ENCODE measurements at places on chromosomes 1 and 21.

DNA sequence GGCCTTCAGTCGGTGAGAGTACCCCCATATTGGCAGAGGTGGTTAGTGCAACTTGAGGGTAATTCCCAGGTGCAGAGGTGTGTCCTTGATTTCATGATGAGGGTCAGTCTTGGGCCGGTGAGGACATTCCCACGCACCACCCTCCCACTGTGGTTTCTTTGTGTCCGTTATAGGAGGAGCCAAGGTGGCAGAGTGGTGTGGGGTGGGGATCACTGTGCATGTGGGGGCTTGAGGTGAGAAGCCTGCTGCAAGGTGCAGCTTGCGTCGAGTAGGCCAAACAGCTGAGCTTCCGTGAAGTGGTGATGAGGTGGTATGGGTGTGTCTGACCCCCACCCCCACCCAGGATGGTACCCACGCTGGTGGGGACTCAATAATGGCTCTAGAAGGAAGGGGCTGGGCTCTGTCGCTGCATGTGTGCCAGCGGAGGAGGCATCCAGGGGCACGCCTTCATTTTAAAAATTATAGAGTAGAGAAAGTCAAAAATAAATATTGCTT, 6.2 kb downstream of the PTPRF start:
- no peak for DNase-seq
- no peak overlapping the region for H3K4me3 ChIP-seq
- peaks cover 17% of the 10 kb centered on the region for H3K27me3 ChIP-seq
- H3K36me3 ChIP-seq = peaks cover under 1% of the 10 kb centered on the region

DNA sequence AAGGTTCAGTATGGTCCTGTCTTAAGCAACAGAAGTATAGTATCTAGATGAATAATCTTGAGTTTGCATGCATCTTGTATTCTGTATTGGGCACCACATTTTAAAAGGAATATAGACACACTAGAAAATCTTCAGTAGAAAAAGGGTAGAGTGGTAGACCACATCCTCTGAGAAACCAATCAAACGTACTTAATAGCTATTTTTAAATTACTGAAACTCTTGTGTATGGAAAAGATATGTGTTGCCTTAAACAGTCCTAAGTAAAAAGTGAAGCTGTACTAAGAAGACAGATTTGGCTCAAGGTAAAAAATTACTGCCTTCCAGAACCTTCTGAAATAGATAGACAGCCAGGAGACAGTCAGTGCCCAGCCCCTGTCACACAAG, 3.1 kb downstream of the CTXND2 start:
- H3K4me1 ChIP-seq = peaks cover 20% of the 10 kb centered on the region
- H3K36me3 ChIP-seq = peaks cover 1% of the 10 kb centered on the region
- no peak for DNase-seq
- peak overlapping the region; percentile 86 for H3K27ac ChIP-seq

- H3K4me1 ChIP-seq = no peaks in the 10 kb centered on the region
- no peak overlapping the region for H3K4me3 ChIP-seq
- DNase-seq = no peak
- peaks cover 7% of the 10 kb centered on the region for H3K27me3 ChIP-seq
- H3K36me3 ChIP-seq = no peaks in the 10 kb centered on the region
- no peak overlapping the region for H3K27ac ChIP-seq
These were observed 23.4 kb upstream of the ARHGAP29 start for GRCh38 chr1:94260635-94261387.

DNA sequence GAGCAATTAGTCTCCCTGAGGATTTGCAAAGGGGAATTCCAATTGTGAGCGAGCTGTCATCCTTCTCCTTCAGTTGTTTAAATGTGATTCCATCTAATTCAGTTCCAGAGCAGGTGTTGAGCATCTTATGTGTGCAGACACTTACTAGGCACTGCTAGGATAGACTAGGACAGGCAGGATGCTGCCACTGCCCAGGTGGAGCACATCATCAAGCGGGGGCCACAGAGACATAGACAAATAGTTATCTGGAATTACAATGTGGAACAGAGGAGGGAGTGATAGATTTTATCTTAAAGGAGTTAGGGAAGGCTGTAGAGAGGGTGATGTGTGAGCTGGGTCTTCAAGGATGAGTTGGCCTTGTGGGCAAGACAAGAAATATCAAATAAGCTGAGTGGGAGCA, 55.9 kb downstream of the CDC7 start:
- no peaks in the 10 kb centered on the region for H3K27me3 ChIP-seq
- peaks cover 8% of the 10 kb centered on the region for H3K36me3 ChIP-seq
- DNase-seq = peak; percentile 24
- peak overlapping the region; percentile 67 for H3K4me3 ChIP-seq
- H3K4me1 ChIP-seq = peaks cover 89% of the 10 kb centered on the region
- peak overlapping the region; percentile 83 for H3K27ac ChIP-seq

DNA sequence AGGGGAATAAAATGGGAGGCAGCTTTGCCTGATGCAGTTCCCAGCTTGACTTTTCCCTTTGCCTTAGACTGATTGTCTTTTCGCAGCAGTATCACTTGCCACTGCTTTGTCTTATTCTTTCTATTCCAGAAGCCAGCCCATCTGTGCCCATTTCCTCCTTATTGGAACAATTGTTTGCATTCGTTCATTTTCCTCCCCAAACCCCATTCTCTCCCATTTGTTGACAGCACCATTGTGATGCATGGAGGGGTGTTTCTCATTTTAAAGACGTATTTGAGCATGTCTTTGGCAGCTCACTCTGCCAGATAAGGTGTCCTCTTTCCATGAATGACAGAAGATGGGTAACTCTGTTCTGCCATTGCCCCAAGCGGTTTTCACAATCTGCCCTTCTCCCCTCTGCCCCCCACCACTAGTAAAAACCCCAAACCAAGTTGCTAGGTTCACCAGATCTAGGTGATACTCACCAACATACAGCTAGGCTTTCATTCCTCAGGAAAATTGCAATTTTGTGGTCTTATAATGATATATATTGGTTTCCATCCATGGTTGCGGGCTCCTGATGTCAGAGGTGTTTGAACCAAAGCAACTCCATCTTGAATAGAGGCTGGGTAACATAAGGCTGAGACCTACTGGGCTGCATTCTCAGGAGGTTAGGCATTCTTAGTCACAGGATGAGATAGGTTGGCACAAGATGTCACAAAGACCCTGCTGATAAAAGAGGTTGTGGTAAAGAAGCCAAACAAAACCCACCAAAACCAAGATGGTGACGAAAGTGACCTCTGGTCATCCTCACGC, 30.8 kb downstream of the SERBP1 start:
- DNase-seq = no peak
- peaks cover 39% of the 10 kb centered on the region for H3K4me1 ChIP-seq
- no peak overlapping the region for H3K4me3 ChIP-seq
- no peaks in the 10 kb centered on the region for H3K27me3 ChIP-seq
- H3K27ac ChIP-seq = peak overlapping the region; percentile 82
- H3K36me3 ChIP-seq = peaks cover 60% of the 10 kb centered on the region

DNA sequence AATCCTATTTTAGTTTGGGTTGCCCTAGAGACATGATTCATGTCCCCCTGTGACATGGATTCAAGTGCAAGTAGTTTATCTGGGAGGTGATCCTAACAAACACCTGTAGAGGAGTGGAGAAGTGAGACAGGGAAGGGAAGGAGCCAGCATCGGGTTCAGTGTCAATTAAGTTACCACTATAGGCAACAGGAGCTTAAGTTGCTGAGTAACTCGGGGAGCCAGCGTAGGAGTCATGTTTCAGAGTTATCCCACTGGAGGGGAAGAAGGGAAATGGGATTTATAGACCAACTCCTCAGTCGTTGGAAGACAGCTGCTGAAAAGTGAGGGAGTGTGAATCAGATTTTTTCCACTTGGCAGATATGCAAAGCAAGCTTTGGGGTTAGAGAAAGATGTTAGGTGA, 54.9 kb downstream of the SLC30A7 start:
- H3K4me1 ChIP-seq = peaks cover 60% of the 10 kb centered on the region
- peaks cover 69% of the 10 kb centered on the region for H3K36me3 ChIP-seq
- no peaks in the 10 kb centered on the region for H3K27me3 ChIP-seq
- no peak for DNase-seq
- peak overlapping the region; percentile 15 for H3K27ac ChIP-seq
- no peak overlapping the region for H3K4me3 ChIP-seq

DNA sequence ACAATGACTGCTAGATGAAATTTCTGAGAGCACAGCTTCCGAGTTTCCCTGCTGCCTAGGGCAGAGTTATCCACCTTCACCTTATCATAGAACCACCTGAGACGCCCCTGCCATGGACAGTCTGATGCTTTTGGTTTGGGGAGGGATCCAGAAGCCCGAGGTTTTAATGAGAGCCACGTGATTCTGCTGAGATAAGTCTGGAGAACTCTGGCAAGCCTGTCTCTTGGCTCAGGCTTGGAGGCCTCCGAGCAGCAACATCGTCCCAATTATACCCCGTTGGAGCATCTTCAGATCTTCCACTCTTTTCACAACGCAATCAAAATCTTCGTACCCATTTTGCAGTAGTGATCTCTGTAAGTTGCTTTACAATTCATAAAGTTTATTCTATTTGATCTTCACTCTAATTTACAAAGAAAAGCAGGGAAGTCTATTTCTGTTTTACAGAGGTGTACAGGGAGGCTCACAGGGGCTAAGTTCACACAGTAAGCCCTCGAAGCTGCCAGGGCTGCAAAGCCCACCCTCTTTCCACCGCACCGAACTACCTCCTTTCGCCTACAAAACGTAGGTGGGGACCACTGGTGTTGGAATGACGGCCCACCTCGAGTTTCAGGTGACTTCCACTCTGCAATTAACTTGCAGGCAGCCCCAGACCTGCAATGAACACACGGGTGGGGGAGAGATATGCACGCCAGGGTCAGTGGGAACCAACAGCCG, 513 bp upstream of the HHAT start:
- peaks cover 41% of the 10 kb centered on the region for H3K4me1 ChIP-seq
- peaks cover 1% of the 10 kb centered on the region for H3K36me3 ChIP-seq
- peaks cover 15% of the 10 kb centered on the region for H3K27me3 ChIP-seq
- H3K4me3 ChIP-seq = peak overlapping the region; percentile 90
- DNase-seq = no peak
- peak overlapping the region; percentile 80 for H3K27ac ChIP-seq

GRCh38 chr1:44714532-44714931, 16.4 kb downstream of the RNU5D-1 start:
- peak overlapping the region; percentile 35 for H3K27ac ChIP-seq
- peaks cover 10% of the 10 kb centered on the region for H3K27me3 ChIP-seq
- H3K36me3 ChIP-seq = no peaks in the 10 kb centered on the region
- H3K4me1 ChIP-seq = peaks cover 41% of the 10 kb centered on the region

DNA sequence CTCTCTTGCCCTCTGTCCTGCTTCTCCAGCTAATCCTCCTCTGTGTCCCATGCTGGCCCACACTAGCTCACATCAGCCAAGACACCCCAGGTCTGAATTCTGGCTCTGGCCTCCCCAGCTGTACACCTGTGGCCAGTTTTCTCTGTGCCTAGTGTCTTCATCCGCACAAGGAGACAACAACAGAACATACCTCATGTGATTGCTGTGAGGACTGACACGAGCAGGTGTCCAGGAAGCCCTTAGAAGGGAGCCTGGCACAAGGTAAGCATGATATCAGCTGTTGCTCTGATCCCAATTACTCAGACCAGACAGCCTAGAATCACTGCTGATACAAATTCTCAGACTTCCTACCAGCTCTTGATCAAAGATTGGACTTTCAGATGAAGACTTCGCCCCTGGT, 71.2 kb upstream of the GJB5 start:
- no peak overlapping the region for H3K27ac ChIP-seq
- H3K4me1 ChIP-seq = peaks cover 7% of the 10 kb centered on the region
- H3K36me3 ChIP-seq = no peaks in the 10 kb centered on the region
- no peak overlapping the region for H3K4me3 ChIP-seq
- H3K27me3 ChIP-seq = peaks cover 14% of the 10 kb centered on the region
- no peak for DNase-seq

DNA sequence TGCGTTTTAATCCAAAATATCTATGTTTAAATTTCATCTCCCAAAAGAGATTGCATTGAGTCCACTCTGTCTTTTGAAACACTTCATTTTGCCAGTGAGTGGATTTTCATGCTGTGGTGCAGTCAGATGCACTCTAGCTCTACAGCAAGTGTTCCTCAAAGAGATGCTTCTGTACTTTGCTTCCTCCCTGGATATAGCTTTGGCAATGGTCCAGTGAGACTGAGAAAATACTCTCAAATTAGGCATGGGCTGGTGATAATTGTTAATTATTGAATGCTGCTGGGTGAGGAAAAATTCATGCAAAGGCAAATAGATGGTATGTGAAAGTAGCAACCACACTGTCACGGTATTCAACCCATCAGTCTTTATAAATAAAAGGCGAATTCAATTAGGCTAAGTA, 396.9 kb downstream of the ADGRL2 start:
- no peaks in the 10 kb centered on the region for H3K36me3 ChIP-seq
- no peaks in the 10 kb centered on the region for H3K4me1 ChIP-seq
- no peak overlapping the region for H3K27ac ChIP-seq
- no peak for DNase-seq
- H3K27me3 ChIP-seq = peaks cover 2% of the 10 kb centered on the region

- peak; percentile 30 for DNase-seq
- no peak overlapping the region for H3K4me3 ChIP-seq
- peaks cover 14% of the 10 kb centered on the region for H3K27me3 ChIP-seq
- no peak overlapping the region for H3K27ac ChIP-seq
- H3K4me1 ChIP-seq = peaks cover 26% of the 10 kb centered on the region
- peaks cover 3% of the 10 kb centered on the region for H3K36me3 ChIP-seq
These were observed 16.2 kb downstream of the PLEKHO1 start for GRCh38 chr1:150165622-150166612.

GRCh38 chr1:232709386-232709785, 79.5 kb upstream of the SIPA1L2 start:
- no peaks in the 10 kb centered on the region for H3K4me1 ChIP-seq
- H3K27me3 ChIP-seq = peaks cover 2% of the 10 kb centered on the region
- H3K4me3 ChIP-seq = no peak overlapping the region
- no peak for DNase-seq
- no peak overlapping the region for H3K27ac ChIP-seq

GRCh38 chr21:45120975-45121374, 46.6 kb downstream of the ADARB1 start:
- DNase-seq = no peak
- no peak overlapping the region for H3K4me3 ChIP-seq
- no peaks in the 10 kb centered on the region for H3K27me3 ChIP-seq
- peaks cover 11% of the 10 kb centered on the region for H3K4me1 ChIP-seq
- peaks cover 11% of the 10 kb centered on the region for H3K36me3 ChIP-seq
